ENCODE measurements at places on chromosomes 3 and 15. TPM values are rescaled to one million over a fixed set of nuclear protein-coding genes. Genes with fewer than 3 reads are reported as not detected.

- DNase-seq: no peak
These were observed 143.4 kb upstream of the KBTBD8 start for GRCh38 chr3:66854601-66855151.

GRCh38 chr15:60681353-60681752 lies 202.4 kb upstream of the ICE2 start:
- DNase-seq: no peak

- no peak for DNase-seq
These were observed 322.6 kb upstream of the KCNH8 start for GRCh38 chr3:18825665-18826064.

- no peak for DNase-seq
These were observed 12.1 kb upstream of the VPS39 start for GRCh38 chr15:42220216-42220615.

GRCh38 chr3:8657804-8658305 lies 13.3 kb upstream of the SSUH2 start:
- no peak for DNase-seq

- DNase-seq: no peak
These were observed 234.5 kb upstream of the ICE2 start for GRCh38 chr15:60713119-60714084.

The GOLGA6B gene
- not detected for total RNA-seq

DNA sequence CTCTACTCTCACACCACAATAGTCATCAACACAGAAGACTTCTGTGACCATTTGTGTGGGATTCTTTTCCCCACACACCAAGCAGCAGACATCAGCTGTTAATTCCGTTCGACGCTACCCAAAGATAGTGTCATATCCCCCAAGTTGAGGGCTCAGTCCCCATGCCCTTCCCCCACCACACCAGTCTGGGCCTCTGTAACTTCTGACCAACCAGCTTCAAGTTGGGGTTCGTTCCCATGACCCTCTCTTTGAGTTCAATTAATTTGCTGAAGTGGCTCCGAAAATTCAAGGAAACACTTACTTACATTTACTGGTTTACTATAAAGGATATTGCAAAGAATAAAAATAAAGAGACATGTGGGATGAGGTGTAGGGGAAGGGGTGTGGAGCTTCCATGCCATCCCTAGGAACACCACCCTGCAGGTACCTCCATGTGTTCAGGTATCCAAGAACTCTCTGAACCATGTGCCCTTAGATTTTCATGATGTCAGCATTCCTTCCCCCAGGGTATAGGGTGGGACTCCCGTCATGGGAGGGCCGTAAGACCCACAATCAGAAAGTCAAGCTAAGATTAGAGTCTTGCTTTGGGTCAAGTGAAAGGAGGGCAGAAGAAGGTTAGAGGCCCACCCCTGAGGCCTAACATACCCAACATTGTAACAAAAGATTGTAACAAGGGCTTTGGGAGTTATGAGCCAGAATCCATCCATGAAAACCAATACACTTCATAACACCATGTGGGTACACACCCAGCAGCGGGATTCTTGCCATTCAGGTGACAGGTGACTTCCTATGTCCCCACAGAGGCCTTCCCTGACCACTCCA lies 82.7 kb downstream of the BTLA start:
- DNase-seq: no peak

The CNTN4 gene
- total RNA-seq: 4.1 TPM

The LDHAL6B gene
- not detected for total RNA-seq

The MEX3B gene
- total RNA-seq: 3.3 TPM

The TNFSF10 gene
- total RNA-seq: 19.3 TPM

DNA sequence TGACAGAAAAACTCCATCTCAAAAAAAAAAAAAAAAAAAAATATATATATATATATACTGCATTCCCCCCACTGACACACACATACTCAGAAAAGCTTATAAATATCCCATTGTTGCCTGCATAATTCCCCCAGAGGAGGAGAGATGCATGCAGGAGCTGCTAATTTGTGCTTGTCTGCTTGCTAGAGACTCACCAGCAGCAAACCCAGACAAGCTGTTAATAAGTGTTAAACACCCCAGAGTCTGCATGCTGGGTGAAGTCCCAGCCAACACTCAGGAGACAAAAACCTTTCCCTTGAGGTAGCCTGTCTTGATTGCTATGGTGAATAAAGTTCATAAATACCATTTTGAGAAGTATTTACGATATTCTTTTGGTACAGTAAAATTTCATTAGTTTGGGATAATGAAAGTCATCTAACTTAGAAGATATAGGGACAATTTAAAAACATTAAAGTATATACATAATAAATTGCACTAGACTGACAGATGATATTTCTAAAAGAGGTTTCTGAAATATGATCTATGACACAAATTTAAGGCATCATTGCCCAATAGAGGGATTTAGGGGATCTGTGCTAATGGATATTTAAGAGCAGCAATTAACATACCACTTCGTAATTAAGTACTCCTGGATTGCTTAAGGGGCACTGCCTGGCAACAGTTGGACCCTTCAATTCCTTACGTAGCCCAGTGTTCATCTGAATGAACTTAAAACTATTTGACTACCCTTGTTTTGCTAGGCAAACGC lies 400.0 kb upstream of the C2CD4B start:
- DNase-seq: no peak

DNA sequence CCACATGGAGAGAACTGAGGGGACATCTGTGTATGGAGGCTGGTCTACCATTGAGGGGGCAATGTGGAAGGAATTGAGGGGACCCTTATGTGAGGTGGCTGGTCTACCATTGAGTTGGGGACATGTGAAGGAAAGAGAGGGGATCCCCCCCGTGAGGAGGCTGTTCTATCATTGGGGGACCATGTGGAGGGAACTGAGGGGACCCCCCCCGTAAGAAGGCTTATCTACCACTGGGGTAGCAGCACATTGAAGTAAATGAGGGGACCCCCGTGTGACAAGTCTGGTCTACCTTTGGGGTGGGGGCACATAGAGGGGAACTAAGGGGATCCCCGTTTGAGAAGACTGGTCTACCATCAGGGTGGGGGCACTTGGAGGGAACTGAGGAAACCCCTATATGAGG lies 158.0 kb downstream of the FBLN2 start:
- DNase-seq: no peak

DNA sequence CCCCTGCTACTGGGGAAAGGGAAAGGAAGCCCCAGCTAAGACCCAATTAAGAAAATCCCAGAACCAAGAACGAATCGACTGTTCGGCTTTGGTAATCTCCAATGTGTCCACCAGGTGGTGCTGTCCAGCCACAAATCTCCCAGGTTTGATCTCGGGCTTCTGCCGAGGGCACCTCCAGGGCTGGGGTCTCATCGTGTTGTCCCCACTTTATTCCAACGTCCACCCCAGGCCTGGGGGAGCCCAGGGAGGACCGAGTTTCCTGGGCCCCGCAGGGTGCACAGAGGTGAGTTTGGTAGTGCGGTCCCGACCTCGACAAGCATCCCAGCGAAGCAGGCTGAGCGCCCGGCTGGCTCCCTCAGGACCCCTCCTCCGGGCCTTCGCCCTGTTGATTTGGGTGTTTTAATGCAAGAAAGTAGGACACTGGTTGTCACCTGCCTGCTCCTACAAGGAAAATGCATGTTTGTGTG lies 185.1 kb downstream of the GOLGA6L6 start:
- peak; percentile 69 for DNase-seq

GRCh38 chr3:53129344-53129743 lies 891 bp downstream of the RFT1 start:
- no peak for DNase-seq

DNA sequence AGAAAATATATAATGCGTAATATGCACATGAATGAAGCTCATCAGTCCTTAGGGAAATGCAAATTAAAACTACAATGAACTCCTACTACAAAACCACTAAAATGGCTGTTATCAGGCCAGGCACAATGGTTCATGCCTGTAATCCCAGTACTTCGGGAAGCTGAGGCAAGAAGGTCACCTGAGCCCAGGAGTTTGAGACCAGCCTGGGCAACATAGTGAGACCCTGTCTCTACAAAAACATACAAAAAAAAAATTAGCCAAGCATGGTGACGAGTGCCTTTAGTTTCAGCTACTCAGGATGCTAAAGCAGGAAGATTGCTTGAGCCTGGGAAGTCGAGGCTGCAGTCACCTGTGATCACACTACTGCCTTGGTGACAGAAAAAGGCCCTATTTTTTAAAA lies 85.2 kb downstream of the MAP4 start:
- DNase-seq: no peak

- no peak for DNase-seq
These were observed 507 bp downstream of the SLC12A6 start for GRCh38 chr15:34336991-34337556.

- no peak for DNase-seq
These were observed 853.7 kb downstream of the MCTP2 start for GRCh38 chr15:95085056-95085455.

DNA sequence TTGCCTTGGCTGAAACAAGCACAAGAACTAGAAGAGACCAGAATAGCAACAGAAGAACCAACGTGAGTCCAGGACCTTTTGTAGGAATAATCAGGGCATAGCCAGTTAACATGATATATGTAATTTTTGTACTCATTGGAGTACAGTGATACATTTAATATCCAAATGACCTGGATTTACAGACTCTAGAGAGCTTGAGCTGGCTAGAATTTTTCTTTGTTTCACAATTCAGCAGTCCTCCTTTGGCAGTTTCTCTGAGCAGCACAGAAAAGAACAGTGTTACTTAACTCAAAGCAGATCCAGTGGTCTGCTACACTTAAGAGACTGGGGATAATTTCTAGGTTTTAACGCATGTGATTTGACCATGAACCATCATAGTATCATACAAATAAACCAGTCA lies 245.7 kb downstream of the ADAMTSL3 start:
- DNase-seq: no peak
